ENCODE measurements at places on chromosomes 13 and 19.

DNA sequence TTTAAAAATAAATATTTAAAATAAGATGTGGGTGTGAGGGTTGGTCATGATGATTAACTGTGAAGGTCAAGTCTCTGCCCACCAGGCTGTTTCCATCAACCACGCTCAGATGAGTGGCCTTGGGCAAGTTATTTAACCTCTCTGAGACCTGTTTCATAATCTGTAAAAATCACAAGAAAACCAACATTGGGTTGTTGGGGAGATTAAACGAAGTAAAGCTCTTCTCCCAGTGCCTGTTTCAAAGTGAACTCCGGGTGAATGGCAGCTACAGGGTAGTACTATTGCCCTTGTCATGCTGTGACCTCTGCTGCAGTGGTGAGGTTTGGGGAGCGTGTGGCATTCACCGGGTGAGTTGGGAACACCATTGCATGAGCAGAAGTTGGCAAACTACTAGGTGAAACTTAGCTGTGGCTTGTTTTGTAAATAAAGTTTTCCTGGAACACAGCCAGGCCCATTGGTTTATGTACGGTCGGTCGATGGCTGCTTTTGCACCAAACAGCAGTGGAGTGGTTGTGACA is 153.2 kb downstream of the USP12 start:
- no peak for DNase-seq

DNA sequence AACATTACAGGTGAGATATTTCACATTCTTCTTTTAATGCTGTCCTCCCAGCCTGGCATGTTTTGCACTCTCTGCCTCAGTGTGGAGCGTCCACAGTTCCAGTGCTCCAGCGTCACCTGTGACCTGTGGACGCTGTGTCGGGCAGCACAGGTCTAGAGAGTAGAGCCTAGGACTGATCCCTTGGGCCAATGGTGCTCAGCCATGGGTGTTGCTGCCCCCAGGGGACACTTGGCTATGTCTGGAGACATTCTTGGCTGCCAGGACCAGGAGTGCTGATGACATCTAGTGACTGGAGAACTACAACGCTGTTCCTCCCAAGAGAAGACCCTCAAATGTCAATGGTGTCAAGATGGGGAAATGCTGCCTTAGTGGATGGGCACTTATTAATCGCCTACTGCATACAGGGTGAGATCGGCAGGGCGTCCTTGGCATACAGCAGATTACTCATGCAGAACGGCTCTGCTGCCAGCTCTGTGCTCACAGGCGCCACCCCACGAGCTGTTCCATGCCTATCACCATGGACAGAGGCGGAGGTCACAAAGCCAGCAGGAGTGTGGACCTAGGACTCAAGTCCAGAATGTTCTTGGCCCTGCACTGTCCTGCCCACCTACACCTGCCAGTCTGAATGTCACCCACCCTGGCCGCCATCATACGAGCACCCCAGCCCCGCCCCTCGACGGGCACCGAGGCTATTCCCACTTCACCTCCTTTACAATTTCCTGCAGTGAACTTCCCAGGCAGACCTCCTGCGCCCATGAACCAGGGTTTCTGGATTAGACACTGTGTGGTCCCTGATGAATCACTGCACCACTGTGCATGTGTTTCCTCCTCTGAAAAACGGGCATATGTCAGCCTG is 13.9 kb upstream of the MADCAM1 start:
- no peak for DNase-seq

DNA sequence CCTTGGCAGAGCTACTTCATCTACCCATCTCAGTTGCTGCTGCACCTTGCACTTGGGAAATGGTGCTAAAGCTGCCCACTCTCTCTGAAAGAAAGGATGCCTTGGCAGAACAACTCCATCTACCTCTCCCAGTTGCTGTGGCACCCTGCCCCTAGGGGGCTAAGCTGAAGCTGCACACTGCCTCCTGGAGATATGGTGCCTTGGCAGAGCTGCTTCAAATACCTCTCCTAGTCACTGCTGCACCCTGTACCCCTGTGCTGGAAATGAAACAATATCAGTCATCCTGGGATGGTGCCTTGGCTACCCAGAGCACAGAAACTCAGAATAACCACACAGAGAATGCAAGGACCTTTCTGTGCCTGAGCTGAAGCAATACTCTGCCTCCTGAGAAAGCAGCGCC is 615.8 kb downstream of the DIAPH3 start:
- DNase-seq = no peak

DNA sequence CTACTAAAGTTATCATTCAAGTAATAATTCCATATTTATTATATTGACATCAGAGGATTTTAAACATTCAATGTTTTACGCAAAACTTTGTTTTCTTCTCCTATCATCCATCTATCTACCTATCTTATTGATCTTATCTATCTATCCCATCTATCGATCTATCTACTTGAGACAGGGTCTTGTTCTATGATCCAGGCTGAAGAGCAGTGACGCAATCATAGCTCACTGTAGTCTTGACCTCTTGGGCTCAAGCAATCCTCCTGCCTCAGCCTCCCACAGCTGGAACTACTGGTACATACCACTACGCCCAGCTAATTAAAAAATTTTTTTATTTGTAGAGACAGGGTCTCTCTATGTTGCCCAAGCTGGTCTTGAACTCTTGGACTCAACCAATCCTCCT is 27.4 kb downstream of the ZC3H13 start:
- DNase-seq = no peak

- no peak for DNase-seq
These were observed 2.5 kb downstream of the PRTN3 start for GRCh38 chr19:843180-843835.

- no peak for DNase-seq
These were observed 1426.4 kb downstream of the PCDH9 start for GRCh38 chr13:65803530-65804392.

DNA sequence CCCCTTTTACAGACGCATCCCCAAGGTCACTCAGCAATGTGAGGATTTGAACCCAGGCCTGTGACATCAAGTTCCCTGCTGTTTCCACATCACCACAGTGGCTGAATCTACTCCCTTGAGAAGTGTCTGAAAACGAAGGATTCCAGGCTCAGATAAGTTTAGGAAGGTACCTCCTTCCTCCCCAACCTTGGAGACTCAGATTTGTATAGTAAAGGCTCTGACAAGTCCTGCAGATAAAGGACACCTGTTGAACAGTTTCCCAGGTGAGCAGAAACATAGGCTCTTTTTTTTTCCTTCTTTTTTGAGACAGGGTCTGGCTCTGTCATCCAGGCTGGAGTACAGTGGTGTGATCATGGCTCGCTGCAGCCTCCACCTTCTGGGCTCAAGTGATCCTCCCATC is 56.4 kb upstream of the PTPRS start:
- DNase-seq = no peak

DNA sequence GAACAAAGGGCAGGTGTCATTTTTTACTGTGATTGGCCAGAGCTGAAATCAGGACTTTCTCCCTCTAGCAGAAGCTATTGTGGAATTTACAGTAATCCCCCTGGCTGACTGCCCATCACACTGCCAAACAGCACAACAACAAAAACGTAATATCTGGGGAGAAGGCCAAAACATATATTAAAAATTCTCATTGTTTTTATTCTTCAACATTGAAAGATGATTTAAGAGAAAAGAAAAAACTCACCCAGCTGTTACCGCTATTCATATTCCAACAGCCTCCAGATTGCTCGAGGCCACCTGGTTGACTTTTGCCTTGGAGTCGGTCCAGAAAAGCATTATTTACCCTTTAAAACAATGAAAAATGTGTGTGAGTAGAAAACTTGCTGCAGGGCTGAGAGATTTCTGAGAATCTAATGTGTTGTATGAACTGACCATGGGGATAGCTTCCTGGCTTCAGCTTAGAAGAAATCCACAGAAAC is 97.2 kb downstream of the EPSTI1 start:
- no peak for DNase-seq

GRCh38 chr19:55603115-55603514 is 2.3 kb upstream of the ZNF865 start:
- no peak for DNase-seq

DNA sequence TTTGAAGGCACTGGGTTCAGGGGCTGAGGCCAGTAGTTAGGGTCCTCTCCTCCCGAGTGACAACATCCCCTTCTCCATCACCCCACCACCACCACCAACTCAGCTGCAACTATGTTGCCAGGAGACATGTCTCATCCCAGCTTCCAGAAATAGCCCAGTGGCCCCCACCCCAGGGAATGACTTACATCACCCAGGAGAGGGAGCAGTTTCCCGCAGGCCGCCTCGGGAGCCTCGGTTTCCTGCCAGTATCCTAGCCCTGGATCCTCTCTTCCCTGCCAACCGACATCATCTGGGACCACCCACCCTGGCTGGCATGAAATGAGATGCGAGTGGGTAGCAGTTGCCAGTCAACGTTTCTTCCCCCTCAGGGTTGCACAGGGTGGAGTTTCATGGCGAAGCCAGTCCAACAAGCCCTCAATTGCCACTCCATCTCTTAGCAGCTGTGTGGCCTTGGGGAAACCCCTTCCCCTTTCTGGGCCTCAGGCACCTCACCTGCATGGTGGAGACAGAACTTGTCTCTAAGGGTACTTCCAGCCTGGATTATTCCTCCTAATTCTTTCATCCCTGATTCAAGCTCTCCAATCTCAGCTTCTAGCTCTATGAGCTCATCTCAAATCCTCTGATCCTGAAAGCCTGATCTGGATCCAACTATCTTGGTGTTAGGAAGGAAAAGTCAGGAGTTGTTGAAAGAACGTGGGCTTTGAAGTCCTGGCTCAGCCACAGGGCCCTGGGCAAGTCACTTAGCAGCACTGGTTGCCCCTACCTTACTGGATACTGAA is 3.9 kb upstream of the GSK3A start:
- DNase-seq = no peak

DNA sequence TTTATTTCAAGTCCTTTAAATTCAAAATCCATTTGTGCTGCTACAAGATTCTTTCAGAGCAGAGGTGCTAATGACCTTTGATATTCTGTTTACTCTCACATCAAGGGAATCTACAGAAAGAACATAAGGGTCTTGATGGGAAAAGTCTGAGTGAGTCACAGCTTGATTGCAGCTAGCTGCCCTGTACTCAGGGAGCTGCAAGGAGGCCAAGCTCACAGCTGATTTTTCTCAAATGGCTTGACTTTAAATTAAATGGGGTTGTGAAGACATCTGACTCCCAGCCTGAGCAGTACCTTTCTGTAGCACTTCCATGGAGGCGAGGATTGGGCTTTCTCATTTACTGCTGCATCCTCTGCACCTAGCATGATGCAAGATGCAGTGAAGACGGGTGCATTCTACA is 62.5 kb downstream of the RAP2A start:
- DNase-seq = no peak

GRCh38 chr13:31851216-31851615 is 111.9 kb downstream of the RXFP2 start:
- no peak for DNase-seq

GRCh38 chr19:40584007-40584406 is 7.3 kb downstream of the SHKBP1 start:
- DNase-seq = no peak

DNA sequence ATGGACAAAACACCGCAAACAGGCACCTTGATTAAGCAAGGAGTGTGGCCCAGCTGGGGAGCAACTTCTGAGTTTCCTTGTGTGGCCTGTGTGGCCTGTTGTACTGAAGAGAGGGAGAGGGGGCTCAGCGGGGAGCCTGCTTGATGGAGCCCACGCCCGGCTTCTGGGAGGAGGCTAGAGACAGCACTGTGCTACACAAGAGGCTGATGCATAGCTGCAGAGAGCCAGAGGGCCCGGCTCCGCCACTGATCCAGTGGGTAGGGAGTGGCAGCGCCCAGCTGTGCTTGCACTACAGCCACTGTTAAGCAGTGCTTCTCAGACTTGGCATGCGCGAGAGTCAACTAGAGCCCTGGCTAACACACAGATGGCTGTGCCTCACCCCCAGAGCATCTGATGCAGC is 19.0 kb downstream of the LYL1 start:
- no peak for DNase-seq

DNA sequence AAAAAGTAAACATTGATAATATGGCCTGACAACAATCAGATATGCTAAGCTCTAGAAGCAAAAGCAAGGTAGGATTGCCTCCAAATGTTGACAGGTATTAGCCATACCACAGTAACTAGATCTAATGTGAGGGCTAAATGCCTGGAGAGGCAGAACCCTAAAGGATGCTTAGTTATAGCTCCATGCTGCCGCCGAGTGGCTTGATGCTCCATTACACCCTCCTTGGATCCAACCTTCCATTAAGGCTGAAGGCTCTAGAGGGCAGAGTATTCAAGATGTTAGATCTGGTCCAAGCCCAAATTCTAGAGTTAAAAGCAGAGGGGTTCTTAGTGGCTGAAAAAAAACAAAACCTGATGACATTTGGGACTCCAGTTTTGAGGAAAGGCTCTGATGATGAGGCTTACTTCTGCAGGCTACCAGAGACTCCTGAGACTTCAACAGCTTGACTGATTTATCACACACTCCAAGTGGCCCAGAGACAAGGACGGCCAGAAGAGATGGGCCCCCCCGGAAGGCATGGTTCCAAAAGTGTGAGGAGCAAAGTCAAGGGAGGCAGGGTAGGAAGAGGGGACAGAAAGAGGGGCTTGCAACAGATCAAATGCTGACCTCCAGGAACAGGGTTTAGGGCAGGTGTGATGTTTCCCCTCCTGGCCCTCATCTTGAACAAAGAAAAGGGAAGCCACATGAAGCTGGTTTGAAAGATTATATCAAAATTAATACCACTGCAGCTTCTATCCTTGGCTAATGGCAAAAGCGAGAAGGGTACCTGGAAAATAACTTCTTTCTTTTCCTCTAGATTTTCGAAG is 21.9 kb upstream of the CPB2 start:
- DNase-seq = peak; percentile 55

DNA sequence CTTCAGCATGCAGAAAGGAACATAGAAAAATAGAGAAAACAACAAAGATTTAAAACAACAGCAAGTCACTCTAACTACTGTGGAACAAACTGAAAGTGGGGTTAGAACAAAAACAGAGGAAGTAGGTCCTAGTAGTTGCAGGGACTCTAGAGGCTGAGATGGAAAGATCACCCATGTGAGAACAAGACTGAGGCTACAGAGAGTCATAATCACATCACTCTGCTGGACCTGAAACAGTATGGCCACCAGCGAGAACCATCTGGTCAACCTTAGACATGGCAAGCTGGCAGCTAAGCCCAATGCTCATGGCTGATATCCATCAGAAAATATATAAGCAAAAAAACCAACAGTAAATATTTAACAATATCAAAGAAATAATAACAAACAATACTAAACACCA is 35.8 kb upstream of the ZNF724 start:
- DNase-seq = no peak

GRCh38 chr13:39201180-39201579 is 162.9 kb downstream of the NHLRC3 start:
- DNase-seq = no peak

DNA sequence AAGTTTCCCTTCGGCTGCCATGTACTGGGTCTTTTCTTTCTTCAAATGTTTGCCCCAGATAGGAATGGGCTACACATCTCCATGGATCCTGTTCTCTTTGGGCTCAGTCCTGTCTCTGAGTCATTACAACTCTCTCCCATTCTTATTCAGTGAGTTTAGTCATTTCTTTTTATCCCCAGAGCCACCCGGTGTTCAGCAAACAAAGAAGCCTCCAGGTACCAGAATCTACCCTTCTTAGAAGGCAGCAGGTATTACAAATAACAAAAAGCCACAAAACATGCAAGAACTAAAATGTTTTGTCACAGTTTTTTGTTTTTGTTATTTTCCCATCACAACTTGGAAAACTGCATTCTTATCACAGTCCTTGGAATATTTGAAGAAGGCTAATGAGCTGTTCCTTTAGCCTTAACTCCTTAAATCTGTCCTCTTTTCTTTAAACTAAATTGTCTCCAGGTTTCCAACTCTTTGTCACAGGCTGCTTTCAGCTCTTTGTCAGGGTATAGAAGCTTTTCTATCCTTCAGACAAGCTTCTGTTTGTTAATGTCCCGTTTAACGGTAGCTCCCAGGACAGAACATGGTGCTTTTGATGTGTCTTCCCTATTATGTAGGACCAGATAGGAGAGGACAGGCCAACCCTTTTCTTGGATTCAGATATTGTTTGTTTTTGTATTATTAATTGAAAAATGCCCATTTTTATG is 215.5 kb upstream of the HTR2A start:
- DNase-seq = no peak
